ENCODE measurements at places on chromosomes 6 and 20. TPM values are rescaled to one million over a fixed set of nuclear protein-coding genes. Genes with fewer than 3 reads are reported as not detected.

The TREM2 gene
- not detected for total RNA-seq

The FAM83D gene
- 74.4 TPM for total RNA-seq

The SPTLC3 gene
- 0.07 TPM for total RNA-seq

The PPP1R3G gene
- total RNA-seq, result 1.4 TPM

The PSORS1C1 gene
- 4.2 TPM for total RNA-seq

The C6orf58 gene
- 0.15 TPM for total RNA-seq

The AIF1 gene
- not detected for total RNA-seq

The MRPL2 gene
- 60.0 TPM for total RNA-seq

The GJA10 gene
- not detected for total RNA-seq

The COL9A1 gene
- total RNA-seq, result 0.05 TPM

The OR2H1 gene
- not detected for total RNA-seq

The PHIP gene
- total RNA-seq, result 5.3 TPM

The TBXT gene
- not detected for total RNA-seq

The EFCAB8 gene
- not detected for total RNA-seq

The DEFB124 gene
- total RNA-seq, result not detected

The PRRT1 gene
- 0.69 TPM for total RNA-seq

The ENPP4 gene
- total RNA-seq, result 0.40 TPM

The BMP6 gene
- 19.1 TPM for total RNA-seq

The SLC35D3 gene
- total RNA-seq, result 0.05 TPM

The BLCAP gene
- total RNA-seq, result 49.5 TPM

The EYS gene
- 0.19 TPM for total RNA-seq

The SLC22A7 gene
- total RNA-seq, result not detected

The RAET1L gene
- total RNA-seq, result 0.40 TPM

The CD24 gene
- total RNA-seq, result 252 TPM

The SAMD5 gene
- total RNA-seq, result 0.84 TPM

The HCRTR2 gene
- not detected for total RNA-seq

The TINAG gene
- not detected for total RNA-seq

The VSX1 gene
- 1.2 TPM for total RNA-seq

The MYB gene
- 0.98 TPM for total RNA-seq

The APCDD1L gene
- 0.07 TPM for total RNA-seq

The FAM110A gene
- 11.7 TPM for total RNA-seq

The GSTA4 gene
- 8.5 TPM for total RNA-seq

The RAB32 gene
- 46.0 TPM for total RNA-seq

The HLA-DQB2 gene
- total RNA-seq, result not detected

The UBE2C gene
- total RNA-seq, result 232 TPM

The LHFPL5 gene
- total RNA-seq, result not detected

The SLC17A9 gene
- 0.05 TPM for total RNA-seq

The NANP gene
- 8.0 TPM for total RNA-seq

The PREX1 gene
- total RNA-seq, result 13.8 TPM

The VWA7 gene
- 2.0 TPM for total RNA-seq

The POPDC3 gene
- 26.4 TPM for total RNA-seq

The C6orf141 gene
- 19.8 TPM for total RNA-seq

The CLVS2 gene
- 0.14 TPM for total RNA-seq

The SLC22A2 gene
- not detected for total RNA-seq

The SEL1L2 gene
- not detected for total RNA-seq

The GSTA3 gene
- not detected for total RNA-seq

The CCM2L gene
- 0.33 TPM for total RNA-seq

The CENPW gene
- 40.2 TPM for total RNA-seq

The ADGRF5 gene
- not detected for total RNA-seq

The ID4 gene
- total RNA-seq, result 1.4 TPM

The LY86 gene
- total RNA-seq, result not detected

The PM20D2 gene
- total RNA-seq, result 14.9 TPM

The RIPPLY2 gene
- 0.46 TPM for total RNA-seq

The SLC35F1 gene
- not detected for total RNA-seq

The NKX2-2 gene
- not detected for total RNA-seq

The DUSP15 gene
- total RNA-seq, result 1.1 TPM

The INSM1 gene
- not detected for total RNA-seq

The BMP7 gene
- 0.72 TPM for total RNA-seq

The DEFB132 gene
- not detected for total RNA-seq

All from A549 treated with CORT108297 at 1 μM for 4 hours (cell line).